ENCODE measurements at places on chromosomes 5 and 9.

- no peak for DNase-seq
Observed at GRCh38 chr9:94507531-94508258, 47.2 kb upstream of the PCAT7 start.

GRCh38 chr5:168353216-168353957 lies 61.9 kb downstream of the WWC1 start:
- DNase-seq: no peak

GRCh38 chr5:171391996-171392577 lies 4.4 kb downstream of the NPM1 start:
- DNase-seq: no peak

DNA sequence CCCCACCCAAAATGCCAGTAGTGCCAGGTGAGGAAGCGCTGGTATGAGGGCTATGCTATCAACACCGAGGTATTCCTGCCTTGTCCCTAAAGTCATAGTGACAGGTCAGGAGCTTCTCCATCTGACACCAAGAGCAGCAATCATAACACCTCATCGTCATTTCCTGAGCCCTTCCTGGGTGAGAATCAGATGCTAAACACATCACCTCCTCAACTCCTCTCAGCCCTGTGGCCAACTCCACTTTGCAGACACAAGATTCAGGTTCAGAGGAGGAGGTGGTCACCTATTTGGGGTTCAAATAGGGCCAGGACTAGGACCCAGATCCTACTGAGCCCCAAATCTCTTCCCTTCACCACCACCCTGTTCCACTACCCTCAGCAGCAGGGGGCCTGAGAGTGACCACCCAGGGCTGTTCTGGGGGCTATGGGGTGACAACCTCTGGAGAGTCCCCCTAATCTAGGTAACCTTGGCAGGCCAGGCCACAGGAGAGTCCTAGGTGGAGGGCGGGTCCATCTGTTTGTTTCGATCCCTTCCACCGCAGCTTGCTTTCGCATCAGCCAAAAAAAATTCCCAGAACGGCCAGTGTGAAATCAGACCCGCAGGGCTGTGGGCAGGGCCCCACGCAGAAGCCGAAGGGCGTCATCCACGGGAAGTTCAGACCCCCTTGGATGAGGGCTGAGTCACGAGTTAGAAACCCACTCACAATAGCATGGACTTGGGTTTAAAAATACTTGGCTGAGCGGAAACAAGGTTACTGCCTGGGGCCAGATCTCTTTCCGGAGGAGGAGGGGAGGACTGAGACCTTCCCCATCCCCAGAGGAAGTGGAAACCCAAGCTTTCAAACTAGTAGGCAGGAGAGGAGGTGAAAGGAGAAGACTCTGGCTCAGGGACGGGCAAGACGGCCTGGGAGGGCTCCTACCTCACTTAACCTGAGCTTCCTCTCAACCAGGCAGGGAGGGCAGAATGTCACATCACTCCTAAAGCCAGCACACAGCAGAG lies 8.7 kb downstream of the STK10 start:
- DNase-seq: no peak

- DNase-seq: no peak
Observed at GRCh38 chr5:91928754-91929521, 545.8 kb upstream of the ARRDC3 start.

GRCh38 chr5:131769336-131769735 lies 27.5 kb downstream of the FNIP1 start:
- no peak for DNase-seq

DNA sequence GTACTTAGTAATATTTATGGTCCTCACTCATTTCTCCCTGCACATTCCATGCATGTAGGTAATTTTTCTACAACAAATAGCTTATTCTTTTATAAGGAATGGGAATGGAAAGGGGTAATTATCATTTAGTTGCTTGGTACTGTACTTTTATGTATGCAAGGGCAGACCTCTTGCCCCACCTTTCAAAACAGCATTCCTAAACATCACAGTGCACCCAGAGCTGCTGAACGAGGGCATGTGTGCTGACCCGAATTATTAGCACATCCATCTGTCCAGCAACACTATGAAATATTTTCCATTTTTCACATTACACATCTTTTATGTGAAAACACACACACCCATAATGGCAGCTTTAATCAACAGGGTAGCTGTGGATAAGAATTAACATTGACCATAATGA lies 228.6 kb upstream of the ARRDC3 start:
- DNase-seq: no peak

- no peak for DNase-seq
Observed at GRCh38 chr5:13511442-13511841, 433.0 kb downstream of the DNAH5 start.

DNA sequence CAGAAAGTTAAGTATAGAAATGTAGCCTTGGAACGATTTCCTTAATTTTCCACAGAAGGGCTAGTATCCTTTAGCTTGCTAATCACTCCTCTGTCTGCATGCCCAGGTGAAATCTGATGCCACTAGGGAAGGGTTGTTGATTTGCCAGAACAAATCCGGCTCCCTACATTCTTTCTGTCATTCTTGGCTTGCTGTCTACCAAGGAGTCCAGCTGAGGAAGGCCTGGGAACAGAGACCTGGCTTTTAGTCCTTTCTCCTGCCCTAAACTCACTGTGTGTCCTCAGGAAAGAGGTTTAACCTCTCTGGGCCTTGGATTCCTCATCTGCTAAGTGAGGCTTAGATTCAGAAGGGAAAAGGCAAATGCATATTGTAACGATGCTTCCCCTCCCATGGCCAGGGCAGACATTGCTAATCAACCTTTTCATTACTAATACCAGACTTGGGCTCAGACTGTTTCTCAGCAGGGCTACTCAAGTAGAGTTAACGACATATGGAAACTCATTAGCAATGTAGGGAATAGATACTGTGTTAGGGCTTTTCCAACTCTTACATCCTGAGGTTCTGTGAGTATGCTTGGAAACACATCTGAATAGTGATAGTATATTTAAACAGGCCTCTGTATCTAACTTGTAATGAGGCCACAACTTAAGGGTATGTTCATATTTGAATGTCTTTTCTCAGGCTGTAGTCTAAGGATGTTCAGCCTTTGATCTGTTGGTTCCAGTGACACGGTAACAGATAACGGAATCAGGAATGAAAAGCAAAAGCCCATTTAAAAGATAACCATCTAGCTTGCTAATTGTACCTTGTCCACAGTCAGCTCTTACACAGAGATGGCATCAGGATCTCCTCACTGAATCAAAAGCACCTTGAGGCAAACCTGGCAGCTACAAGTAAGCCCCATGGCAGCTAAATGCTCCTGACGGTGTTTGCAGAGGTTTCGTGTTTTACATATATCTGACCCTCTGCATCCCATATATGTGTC lies 4.1 kb downstream of the GALNT10 start:
- no peak for DNase-seq

DNA sequence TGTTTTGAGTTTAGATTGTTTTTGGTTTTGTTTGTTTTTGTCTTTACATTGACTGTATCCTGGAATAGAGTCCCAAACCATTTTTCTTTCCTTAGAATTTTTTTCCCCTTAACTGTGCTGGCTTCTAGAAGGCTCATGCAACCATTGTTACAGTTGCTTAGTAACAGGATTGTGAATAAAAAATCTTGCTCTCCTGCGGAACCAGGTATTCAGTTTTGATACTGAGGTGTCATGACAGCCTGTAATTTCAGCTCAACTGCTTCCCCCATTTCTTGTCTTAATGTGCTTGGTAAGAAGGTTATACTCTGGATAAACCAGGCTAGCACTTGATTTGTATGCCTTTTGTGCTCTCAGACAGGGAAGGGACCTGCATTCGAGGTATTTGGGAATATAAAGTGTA lies 42.1 kb downstream of the FOCAD start:
- DNase-seq: no peak

DNA sequence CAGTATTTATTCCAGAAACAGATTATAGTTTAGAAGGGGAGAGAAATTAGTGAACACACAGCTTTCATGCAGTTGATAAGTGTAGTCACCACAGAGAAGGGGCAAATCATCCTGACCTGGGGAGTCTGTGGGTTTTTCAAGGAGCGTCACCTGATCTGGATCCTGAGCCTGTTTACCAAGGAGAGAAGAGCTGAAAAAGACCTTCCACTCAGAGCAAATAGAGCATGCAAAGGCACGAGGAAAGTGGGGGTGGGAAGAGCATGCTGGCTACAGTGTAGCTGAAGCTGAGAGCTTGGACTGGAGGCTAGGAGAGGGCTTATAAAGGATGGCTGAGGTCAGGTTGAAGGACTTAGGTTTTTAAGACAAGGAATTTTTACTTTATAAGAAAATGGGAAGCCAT lies 30.4 kb downstream of the ACO1 start:
- no peak for DNase-seq

DNA sequence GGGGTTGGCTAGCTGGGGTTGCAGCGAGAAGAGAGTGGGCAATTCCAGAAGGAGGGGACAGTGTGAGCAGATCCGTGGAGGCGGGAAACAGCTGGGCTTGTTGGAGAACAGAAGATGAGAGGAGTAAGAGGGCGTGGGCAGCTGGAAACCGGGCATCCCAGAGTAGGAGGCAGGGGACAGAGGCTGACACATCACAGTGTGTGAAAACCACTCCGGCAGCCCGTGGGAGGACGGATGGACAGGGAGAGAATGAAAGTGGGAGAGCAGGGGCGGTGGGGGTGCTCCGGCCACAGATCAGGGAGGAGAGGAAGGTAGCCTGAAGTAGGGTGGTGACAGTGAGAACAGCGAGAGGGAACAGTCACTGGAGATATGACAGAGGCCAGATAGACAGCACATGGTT lies 8.3 kb upstream of the PSMB7 start:
- DNase-seq: no peak

DNA sequence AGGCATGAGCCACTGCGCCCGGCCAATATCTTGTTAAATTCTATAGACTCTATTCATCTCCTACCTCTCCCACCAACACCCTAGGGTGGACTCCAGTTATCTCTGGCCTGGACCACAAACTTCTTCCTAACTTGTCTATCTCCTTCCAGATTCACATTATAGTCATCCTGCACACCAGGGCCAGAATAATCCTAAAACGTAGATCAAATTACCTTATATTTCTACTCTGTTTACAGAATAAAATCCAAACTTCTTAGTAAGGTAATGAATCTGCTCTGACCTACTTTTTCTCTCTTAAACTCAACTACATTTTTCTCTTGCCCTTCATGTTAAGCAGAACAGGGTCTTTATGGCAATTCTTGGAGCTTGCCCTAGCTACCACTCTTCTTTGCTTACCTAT lies 6.9 kb downstream of the ELL2 start:
- no peak for DNase-seq

- DNase-seq: peak; percentile 93
Observed at GRCh38 chr5:150904479-150905311, at the start of gene ZNF300. TSS of gene ZNF300 (minus strand) at chr5:150904980. CDS start at chr5:150903155, 1,825 bp downstream.

DNA sequence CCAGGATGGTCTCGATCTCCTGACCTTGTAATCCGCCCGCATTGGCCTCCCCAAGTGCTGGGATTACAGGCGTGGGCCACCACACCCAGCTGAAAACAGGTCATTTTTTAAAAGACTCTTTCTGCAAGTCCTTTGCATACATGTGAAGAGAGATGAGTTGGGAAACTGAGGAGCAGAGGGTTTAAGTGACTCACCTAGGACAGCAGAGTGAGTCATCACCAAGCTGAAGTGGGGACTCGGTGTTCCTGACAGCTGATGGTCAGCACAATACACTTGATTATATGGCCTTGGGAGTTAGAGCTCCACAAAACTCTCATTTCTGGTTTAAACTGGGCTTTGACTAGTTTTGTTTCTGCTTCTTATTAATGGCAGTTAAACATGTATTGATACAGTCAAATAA lies 38.1 kb upstream of the SSBP2 start:
- DNase-seq: no peak

All from right forelimb (tissue), 1 donor.